ENCODE measurements at places on chromosomes 13 and 19.

- DNase-seq = no peak
Measured at GRCh38 chr19:43489310-43489709, 15.2 kb downstream of the PHLDB3 start.

GRCh38 chr19:41588497-41589209, 12.7 kb downstream of the CEACAM21 start:
- DNase-seq = no peak

- peak; percentile 56 for DNase-seq
Measured at GRCh38 chr13:80359778-80360452, 19.0 kb upstream of the SPRY2 start.

DNA sequence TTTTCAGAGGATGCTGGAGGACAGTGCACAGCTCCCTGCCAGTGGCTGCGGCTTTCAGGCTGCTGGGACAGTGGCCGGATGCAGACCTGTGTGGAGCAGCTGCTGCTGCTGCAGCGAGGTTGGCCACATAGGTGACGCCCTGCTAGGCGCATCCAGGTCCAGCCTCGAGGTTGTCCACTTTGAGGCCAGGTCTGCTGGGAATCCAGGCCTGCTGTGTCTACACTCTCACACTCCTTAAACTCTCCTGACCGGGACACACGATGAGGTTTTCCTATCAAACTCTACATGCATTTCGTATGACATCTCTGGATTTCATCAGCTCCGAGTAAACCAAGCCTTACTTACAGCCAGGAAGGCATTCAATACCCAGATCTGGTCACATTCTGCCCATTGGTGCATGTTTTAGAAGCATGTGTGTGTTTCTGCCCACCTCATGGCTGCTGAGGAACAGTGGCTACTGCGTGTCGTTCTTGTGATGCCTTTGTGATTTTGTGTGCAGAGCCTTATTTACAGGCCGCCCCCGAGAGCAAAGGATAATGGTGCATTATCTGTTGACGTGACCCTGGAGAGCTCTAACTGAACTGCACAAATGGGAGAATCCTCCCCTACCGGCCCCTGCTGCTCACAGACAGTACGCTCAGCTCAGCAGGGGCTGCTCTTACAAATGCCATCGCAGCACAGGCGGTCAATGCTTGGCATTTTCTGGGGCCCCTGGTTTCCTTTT, 12.3 kb upstream of the MCF2L start:
- DNase-seq = no peak

- no peak for DNase-seq
Measured at GRCh38 chr13:31160857-31161556, 697 bp downstream of the HSPH1 start.

Data from DMS153 (cell line).